ENCODE measurements at places on chromosomes 5 and 9.

DNA sequence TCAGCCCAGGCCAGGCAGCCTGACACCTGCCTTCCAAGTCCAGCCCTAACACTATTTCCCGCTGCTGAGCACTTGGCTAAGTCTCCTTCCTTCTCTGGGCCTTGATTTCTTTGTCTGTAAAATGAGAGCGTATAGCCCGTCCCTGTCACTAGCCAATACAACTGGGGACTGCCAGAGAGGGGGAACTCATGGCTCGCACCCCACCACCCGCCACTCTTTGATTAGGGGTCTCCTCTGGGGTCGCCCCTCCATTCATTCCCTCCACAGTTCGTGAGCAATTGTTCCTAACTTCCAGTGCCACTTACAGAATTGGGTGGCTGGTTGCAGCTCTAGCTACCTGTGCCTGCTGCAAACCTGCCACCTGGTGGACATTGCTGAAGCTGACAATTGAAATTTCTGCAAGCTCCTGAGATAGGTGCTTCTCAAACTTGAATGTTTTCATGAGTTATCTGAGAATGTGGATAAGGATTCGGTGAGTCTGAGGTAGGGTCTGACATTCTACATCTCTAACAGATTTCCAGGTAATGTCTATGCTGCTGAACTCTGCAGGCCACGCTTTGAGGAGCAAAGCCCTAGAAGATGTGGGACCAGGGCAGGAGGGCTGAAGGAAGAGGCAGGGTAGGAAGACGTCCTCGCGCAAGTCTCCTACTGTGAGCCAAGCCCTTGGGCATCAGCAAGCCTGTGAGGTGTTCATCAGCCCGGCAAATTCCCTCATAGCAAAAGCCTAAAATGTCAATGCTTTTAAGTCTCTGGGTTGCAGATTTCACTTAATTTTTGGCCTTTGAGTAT, 13.3 kb upstream of the RECK start:
- no peak for DNase-seq

GRCh38 chr5:151086905-151087360, 6.1 kb upstream of the TNIP1 start:
- peak; percentile 39 for DNase-seq

DNA sequence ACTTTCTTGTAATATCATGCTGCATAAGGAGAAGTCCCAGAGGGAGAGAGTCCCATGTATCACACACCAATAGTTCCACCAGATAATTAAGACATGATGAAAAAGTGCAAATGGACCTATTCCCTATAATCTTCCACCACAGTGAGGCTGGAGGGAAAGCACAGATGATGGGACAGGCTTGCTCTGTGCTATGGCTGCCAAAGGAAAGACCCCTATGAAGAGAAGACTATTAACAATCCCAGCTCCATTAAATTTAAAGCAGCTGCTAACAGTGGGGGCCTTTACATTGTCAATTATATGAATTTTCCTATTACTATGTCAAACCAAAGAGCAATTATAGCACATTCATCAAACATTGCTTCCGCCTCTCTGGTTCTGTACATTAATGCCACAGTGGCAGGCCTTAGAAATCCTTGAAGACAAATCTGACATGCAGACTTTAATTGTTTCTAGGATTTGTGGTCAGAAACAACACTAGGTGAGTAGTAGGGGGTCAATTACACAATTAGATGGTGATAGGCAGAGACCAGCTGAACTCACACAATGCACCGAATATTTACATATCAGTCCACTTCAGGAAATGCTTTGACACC, 551.3 kb downstream of the TLE1 start:
- DNase-seq: no peak

DNA sequence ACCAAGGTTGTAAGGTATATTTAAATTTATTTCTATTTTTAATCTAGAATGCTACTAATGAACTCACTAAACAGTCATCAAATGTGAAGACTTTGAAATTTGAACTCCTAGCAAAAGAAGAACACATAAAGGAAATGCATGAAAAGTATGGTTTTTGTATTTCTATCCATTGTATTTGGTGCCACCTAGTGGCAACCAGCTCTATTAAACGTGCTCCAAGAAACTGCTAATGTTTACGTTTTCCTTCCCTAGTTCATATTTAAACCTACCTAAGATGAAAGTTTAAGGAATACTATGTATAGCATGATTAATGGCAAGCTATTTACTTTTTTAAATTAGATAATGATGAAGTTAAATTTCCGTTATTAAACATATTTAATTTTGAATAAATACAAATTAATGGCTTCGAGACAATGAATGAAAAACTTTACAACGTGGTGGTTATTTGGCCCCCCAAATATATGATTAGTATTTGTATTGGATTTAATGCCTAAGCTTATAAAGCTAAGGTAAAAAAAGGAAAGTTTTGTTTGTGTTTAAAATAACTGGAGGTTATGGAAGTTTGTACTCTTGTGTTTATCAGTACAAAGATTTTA, 115.9 kb upstream of the SH3GL2 start:
- no peak for DNase-seq

DNA sequence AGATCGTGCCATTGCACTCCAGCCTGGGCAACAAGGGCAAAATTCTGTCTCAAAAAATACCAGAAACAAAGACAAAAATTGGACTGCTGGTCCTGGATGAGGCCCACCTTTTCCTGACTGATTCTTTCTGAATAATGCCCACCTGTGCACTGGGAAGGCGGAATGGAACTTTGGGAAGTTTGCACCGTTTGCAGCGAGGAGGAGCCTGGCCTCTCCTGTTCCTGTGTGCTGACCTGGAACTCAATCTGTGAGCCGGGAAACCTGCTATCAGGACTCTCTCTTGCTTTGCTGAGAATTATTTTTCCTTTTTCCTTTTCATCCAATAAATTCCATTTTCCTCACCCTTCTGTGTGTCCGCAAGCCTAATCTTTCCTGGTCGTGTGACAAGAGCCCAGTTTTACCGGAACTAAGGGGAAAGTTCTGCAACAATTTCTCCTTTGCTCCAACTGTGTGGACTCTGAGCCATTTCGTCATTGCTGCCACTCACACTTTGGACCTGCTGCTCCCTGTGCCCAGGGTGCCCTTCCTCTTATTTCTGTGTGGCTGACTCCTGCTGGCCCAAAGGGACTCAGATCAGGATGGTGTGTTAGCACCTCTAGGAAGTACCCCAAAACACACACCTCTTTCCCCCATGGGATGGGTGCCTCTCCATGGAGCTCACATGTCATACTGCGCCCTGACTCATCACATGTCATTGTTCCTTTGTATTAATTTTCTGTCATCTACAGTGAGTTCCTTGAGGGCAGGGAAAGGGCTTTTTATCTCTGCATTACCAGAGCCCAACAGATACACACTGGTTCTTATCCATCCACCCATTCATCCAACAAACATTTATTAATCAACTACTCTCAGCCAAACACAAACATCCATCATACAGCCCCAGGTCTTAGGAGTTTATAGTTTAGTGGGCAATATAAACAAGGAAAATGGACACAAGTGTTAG, 4.7 kb upstream of the GLRX start:
- DNase-seq: no peak

DNA sequence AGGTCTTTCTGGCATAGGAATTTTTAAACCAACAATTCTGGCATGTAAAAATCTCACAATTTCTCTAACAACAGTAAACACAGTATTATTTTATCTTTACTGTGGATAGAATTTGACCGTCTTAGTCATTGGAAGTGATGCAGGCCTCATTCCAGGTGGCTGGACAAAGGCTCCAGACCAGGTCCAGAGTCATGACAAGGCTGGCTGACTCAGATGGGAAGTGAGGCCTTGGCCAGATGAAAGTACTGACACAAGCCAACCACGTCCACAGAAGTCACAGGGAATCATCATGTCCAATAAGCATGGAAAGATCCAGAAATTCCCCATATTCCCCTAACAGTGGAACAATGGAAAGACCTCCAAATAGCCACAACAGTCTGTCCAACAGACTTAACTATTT, 12.4 kb downstream of the SPOCK1 start:
- DNase-seq: no peak

- DNase-seq: no peak
These were observed 28.8 kb upstream of the PLIN2 start for GRCh38 chr9:19156026-19156474.

GRCh38 chr9:121447321-121447834, 52.3 kb downstream of the GGTA1 start:
- DNase-seq: no peak

DNA sequence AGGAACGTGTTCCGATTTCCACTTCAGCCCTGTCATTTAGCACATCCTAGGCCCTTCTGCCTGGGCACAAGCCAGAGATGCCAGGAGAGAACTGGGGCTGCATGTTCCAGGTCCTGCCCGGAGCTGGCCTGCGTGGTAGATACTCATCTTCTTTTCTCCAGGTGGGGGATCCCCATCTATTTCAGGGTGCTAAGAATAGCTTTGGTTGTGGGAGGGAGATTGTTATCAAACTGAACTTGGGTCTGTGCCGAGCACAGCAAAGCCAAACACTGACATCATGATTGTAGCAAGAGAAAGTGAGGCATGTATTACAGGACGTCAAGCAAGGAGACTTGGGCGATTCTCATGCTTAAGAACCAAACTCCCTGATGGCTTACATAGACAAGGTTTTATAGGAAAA, 18.2 kb downstream of the C9orf153 start:
- DNase-seq: no peak

GRCh38 chr9:78118742-78119473, 87.3 kb upstream of the GNAQ start:
- DNase-seq: no peak

GRCh38 chr9:21081451-21081850, 3.7 kb upstream of the IFNB1 start:
- DNase-seq: no peak

DNA sequence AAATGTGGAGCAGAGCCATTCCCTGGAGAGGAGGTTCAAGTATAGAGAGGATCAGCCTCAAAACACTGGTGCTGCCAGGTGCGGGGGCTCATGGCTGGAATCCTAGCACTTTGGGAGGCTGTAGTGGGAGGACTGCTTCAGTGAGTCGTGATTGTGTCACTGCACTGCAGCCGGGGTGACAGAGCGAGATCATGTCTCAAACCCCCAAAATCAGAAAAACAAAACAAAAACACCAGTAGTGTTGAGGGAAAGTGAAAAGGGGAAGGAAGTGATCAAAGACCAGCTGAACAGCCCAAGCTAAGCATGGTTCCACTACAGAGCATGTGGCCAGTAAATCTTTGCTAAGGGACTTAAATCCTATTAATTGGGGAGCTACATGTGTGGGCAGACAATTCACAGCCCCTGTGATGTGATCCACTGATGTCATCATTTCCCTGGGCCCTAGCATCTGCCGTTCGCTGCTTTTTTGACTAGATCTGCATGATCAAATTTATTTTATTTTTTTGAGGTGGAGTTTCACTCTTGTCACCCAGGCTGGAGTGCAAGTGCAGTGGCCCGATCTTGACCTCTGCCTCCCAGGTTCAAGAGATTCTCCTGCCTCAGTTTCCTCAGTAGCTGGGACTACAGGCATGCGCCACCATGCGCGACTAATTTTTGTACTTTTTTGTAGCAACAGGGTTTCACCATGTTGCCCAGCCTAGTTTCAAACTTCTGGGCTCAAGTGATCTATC, 2.7 kb upstream of the PCBD2 start:
- no peak for DNase-seq

DNA sequence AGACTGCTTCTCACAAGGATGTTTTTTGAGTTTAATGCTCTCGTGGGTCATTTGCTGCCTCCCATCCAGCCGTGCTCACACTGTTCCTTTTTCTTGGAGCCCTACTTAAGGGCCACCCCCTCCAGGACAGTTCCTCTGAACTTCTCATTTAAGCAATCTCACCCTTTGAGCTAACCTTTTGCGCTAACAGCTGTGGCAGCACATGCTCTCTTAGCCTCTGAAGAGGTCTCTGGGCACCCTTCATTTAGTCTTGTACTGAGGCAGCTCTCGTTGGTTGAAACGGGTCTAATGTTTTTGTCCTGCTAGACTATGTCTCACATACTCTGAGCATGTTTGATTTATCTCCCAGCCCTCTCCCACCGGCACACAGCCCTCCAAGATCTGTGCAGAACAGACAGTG, 11.8 kb downstream of the ALDH1B1 start:
- DNase-seq: no peak

DNA sequence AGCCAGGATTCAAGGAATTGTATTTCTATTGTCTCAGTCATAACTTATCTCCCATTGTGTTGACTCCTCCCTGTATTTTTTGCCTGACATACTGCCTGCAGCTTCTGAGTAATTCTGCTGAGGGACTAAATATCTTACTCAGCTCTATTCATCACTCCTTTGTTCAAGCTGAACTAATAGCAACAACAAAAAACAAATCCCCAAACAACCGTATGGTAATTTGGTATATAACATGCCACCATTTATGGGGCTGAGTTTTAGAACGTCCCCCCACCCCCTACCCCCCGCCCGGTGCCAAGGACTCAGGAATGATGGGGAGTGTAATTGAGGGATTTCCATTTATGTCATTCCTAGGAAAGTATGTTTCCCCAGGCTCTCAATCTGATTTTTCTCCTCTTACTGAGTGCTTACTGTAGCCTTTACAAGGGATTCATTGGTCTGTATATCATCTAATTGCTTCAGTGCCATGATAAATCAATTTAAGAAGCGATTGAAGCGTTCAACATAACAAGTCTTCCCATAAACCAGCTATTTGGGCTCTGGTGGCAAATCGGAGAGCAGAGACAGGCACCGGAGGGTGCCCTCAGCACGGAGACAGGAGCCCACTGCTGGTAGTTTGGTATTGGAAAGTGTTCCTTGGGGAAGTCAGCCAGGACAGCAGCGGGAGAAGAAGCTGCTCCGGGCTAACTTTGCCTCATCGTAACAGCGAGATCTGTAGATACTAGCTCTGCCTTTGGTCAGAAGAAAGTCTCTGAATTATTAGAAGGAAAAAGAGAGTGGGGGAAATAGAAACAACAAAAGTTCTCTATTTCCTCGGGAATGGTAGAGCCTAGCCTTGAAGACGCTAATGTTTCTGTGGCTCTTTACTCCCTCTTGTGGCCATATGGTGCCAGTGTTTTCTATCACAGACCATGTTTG, 40.7 kb upstream of the HSD17B4 start:
- DNase-seq: no peak

- DNase-seq: no peak
These were observed 1005.5 kb upstream of the PTPRD start for GRCh38 chr9:11618241-11618805.

GRCh38 chr9:94178927-94179326, 80.2 kb upstream of the ZNF169 start:
- DNase-seq: no peak

DNA sequence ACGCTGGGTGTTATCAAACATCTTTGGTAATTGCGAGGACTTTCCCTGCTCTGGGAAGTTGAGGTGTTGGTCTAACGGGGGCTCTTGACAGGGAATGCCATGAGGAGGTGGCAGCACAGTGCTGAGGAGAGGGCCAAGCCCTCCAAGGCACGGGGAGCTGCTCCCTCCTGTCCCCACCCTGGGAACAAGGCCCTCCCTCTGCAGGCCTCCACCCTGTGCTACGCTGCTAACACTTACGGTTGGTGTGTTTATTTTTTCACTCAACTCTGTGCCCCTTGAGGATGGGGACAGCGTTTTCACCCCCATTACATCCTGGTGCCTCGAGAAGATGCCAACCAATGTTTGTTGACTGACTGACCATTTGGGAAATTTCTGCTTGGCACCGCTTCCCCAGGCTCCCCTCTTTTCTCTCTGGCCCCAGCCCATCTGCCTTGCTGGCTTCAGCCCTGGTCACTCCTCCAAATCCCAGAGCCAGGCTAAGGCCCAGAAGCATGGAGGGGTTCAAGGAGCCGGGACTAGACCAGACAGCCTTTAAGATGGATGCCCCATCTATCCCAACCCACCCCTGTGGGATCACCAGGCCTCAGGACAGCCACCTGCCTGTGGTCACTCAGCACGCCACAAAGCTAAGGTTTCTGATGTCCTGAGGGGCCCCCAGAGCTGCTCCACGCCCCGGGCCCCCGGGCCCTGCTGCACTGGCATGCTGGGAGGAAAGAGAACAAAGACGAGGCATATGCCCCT, 125.7 kb downstream of the BARX1 start:
- DNase-seq: no peak

- no peak for DNase-seq
These were observed 184.0 kb downstream of the FBXO4 start for GRCh38 chr5:42109006-42109572.

All from stimulated activated CD8-positive, alpha-beta memory T cell treated with anti-CD3 and anti-CD28 coated beads, Interleukin-12 subunit alpha, Interleukin-12 subunit beta, amount 100 ng/mL, for 4 hours (primary cell).